ENCODE measurements at places on chromosomes 11 and 22. TPM values are rescaled to one million over a fixed set of nuclear protein-coding genes. Genes with fewer than 3 reads are reported as not detected.

DNA sequence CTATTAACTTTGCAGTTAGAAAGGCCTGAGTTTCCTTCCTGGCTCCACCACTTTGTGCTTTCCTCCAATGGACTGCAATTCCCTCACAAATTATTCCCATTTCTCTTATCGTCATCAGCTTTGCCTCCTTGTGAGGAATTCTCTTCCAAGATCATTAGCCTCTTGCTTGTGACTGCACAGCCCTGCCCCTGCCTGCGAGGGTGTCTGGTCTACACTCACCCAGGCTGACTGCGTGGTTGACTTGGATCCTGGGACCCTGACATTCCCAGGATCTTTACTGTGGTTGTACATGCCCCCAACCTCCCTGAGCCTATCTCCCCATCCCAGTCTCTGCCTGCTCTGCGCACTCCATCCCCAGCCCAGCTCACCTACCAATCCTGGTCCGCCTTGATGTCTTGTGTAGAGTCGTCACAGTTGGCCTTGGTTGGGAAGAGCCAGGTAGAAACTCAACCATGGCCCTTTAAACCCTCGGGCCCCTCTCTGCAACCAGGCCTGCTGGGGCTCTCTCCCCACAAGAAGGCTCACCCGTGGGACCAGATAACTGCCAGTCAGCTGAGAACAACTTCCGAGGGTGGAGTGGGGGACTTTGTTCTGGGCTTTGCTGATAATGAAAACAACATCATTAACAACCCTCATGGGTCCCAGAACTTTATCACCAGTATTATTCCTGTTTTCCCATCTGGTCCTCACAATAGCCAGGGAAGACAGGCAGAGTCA is at the start of gene OR2AT4:
OR2AT4 (minus strand) TSS at position 421 of the 717 bp plus-strand sequence.
- DNase-seq = no peak

DNA sequence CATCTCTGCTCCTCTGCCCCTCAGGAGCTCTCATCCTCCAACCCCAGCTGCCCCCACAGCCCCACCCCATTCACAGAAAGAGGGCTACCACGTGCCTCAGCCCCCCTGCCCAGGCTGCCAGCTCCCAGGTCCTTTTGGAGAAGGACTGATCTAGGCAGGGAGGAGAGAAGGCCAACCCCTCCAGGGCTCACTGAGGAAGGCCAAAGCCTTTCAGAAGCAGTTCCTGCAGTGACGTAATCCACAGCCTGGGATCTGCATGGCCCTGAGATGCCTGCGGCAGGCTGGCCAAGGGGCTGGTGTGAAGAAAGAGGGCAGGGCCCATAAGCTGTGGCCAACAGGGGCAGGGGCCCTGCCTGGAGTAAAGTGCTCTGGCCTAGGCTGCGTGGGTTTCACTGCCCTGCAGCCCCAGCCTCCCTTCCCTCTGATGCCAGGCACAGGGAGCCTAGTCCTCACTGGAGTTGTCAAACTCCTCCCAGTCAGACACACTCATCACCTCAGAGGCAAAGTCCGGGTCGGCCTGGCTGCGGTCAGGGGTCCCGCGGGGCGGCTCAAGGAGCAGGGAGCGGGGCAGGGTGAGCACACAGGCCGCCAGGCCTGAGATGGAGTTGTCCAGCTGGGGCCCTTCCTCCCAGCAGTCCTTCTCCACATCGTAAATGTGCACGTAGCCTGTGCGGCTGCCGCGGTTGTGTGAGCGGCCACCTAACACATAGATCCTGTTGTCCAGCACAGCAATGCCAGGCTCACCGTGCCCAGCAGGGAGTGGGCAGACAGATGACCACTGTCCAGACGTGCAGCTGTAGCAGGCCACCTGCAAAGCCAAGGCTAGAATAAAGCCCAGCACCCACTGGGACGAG is 4.2 kb upstream of the SCARF2 start:
- DNase-seq = no peak

- peak; percentile 15 for DNase-seq
Observed at GRCh38 chr11:70034740-70035365, 43.3 kb upstream of the ANO1 start.

DNA sequence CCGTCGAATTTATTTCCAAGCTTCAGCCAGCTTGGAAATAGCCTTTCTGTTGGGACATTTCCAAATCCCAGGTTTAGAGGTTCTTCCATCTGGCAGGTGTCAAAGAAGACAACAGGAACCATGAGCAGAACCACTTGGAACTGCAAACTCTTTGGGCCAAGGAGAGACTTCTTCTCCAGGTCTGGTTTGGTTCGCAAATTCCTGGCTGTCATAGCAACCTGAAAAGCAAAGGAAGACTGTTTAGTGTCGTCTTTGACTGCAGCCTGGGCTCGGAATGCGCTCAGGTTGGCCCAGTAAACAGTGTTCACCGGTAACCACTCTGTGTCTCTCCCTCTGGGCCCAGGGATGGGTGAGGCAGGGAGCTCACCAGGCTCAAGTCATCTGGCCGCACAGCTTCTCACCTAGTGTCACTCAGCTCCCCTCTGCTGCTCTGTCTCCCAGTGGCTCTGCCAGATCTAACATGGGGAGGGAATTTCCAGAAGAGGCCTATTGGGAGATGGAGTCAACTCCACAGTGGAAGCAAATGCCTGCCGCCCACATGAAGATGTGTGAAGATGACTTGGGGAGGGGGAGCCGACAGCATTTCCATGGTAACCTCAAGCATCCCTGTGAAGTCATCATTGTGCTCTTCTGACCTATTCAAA is 11.9 kb upstream of the CLMP start:
- DNase-seq = no peak

DNA sequence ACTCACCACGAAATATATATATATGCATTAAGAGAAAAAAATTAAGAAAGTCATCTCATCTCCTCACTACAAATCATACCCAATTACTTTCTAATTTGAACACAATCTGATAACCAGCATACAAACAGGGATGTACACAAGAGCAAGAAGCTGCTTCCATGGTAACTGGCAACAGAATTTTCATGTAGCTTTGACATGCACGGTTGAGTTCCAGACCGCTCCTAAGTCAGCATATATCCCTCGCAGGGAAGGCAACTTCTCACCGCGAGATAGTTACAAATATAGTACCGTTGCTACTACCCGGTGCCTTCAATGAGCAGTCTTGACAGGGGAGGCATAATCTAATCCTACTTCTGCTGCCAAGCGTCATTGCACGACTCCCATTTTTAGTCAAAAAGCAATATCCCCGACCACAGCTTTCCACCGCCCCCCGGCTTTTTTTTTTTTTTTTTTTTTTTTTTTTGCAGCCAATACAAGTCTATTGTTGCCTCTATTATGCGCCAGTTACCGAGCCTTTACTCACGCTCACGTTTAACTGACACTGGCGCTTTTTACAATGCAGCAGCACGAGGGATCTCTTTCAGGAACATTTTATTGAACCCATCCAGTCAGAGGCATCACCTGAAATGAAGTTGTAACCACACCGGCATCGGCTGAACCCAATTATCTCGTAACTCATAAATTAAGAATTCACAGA is 2.2 kb downstream of the CADM1 start:
- no peak for DNase-seq

DNA sequence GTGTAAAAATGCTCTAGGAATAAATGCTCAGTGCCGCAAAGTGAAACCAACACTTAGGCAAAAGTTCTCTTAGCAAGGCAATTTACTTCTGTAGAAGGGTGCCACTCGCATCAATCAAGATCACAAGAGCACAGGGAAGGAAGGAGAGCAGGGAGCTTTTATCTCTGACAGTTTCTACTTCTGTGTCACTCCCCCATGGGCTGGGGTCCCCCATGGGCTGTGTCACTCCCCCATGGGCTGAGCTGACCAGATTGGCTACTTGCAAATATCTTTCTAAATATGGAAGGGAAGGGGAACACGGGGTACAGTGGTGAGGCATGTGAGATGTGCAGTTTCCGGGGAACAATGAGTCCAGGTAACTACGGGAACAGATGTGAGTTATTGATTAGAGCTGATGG is 397 bp downstream of the OR52N2 start:
- no peak for DNase-seq

DNA sequence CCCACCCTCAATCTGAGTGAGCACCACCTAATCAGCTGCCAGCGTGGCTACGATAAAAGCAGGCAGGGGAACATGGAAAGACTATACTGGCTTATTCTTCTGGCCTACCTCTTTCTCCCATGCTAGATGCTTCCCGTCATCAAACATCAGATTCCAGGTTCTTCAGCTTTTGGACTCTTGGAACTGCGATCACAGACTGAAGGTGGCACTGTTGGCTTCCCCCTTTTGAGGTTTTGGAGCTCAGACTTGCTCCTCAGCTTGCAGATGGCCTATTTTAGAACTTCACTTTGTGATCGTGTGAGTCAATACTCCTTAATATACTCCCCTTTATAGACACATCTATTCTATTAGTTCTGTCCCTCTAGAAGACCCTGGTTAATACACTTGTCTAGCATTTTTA is 543.7 kb upstream of the RAG2 start:
- no peak for DNase-seq

- peak; percentile 26 for DNase-seq
Observed at GRCh38 chr11:8056810-8057463, 24.1 kb upstream of the TUB start.

DNA sequence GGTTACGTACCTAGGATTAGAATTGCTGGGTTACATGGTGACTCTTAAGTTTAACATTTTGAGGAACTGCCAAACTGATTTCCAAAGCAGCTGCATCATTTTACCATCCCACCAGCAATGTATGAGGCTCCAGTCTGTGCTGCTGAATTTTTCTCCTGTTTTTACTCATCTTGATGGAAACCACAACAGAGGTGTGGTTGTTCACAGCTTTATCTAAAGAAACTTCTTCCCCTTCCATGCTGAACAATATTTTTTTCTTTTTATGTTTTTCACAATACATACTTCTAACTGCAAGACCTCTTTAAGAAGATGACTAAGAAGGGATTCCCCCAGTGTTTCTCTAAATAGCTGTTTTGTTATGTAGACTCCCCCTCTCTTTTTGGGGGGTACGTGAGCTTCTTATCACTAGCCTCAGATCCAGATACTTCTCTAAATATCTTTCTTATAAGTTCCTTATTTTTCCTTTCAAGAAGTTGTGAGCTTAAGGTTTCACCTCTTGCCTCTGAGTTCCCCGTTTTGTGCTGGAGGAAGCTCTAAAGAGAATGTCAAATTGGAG is 24.0 kb downstream of the TCP11L1 start:
- no peak for DNase-seq

GRCh38 chr11:133386852-133387251 is 145.4 kb downstream of the OPCML start:
- no peak for DNase-seq

DNA sequence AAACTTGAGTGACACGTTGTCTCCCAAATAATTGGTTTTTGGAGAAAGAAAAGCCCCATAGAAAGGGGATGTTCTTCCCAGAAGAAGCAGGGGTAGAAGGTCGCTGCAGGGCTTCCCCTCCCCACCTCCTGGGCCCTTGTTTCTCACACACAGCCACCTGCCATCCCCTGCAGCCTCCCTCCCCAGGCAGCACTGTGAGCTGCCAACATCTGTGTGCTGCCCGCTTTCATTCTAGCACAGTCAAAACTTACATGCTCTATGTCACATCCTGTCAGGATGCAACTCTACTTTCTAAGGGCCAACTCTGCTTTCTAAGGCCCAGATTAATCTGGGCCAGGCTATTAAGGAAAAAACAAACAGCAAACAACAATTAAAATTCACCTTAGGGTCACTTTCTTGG is 309.4 kb upstream of the ZC3H12C start:
- peak; percentile 10 for DNase-seq

DNA sequence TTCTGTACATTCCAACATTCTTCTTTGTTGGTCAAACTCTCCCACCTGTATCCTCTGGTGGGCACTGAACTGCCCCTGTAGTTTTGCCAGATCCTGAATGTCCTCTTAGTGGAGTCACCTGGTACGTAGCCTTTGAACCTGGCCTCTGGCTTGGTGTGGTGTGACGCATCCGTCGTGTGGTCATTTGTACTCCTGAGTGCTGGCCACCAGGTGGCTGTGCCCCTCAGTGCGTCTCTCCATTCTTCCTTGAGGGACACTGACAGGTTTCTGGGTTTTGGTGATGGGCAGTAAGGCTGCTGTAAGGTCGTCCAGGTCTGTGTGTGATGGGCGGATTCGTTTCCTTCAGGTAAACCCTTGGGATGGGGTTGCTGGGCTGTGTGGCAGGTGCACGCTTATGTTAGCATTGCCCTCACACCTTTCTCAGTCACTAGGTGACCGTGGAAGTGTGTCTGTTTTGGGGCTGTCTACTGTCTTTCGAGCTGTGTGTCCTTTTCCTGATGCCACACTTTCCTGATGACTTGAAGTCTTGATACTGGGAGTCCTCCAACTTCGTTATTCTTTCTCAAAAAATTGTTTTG is 13.6 kb upstream of the RANBP1 start:
- no peak for DNase-seq

DNA sequence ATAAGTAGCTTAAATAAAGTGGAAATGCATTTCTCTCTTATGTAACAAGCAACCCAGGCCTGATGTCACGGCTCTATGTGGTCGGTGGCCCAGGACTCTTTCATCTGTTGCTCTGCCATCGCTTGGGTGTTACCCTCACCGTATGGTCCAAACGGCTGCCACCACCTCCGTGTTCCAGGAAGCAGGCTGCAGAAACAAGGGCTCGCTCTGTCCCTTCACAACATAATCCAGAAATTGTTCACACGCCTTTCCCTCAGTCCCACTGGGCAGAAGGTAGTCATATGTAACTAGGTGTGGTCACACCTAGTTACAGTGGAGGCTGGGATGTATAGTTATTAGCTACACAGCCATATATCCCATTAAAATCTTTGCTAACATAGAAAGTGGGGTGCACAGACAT is 421.0 kb downstream of the SOX6 start:
- DNase-seq = no peak

DNA sequence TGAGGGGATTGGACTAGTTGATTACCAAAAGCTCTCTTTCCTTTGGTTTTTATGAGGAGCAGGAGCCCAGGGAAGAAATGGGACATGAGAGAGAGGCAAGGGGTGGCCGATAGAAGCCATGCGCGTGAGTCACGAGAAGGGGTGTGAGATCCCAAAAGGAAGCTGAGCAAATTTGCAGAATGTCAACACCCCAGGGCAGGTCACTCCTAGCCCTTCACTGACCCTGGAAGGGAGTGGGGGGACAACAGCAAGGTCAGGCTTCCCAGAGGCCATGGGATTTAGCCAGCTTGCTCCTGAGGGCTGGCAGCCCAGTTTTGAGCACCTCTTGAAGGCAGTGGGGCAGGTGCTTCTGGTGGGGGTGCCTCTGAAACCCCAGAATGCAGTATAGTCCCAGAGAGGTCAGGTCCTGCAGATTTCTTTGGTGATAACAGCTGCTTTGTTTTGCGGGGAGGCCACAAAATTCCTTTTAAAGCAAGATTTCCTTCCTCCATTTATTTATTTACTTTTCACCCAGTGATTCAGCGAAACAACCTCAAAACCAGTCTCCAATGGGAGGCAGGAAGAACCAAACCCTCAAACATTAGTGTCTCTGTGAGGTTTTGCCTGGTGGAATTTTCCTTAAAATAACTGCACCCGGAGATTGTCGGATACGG is 40.1 kb upstream of the TIMP3 start:
- DNase-seq = no peak

ADM2 gene
- 1.3 TPM for total RNA-seq

MRGPRX4 gene
- not detected for total RNA-seq

OR10S1 gene
- not detected for total RNA-seq
